Muscle of back (tissue), 13 donors: ENCODE measurements at places on chromosomes 2 and 18.

DNA sequence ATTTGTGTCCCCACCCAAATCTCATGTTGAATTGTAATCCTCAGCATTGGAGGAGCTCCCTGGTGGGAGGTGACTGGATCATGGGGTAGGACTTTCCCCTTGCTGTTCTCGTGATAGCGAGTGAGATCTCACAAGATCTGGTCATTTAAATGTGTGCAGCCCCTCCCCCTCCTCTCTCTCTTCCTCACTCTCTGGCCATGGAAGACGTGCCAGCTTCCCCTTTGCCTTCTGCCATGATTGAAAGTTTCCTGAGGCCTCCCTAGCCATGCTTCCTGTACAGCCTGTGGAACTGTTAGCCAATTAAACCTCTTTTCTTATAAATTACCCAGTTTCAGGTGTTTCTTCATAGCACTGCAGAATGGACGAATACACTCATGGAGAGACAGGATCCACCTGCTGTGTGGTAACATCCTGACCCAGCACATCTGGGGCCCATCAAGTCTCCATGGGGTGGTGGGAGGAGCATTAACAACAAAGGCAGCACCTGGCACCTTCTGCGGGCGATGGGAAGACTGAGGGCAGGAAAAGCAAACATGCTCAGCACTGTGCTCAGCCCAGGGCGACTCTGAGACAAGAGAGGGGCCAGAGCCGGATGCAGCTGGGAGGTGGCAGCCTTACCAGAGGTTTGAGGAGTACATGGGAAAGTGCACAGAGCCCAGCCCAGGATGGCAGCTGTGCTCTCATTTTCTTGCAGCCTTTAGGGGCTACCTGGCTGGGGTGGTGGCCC, 16.2 kb upstream of the ALPP start:
- DNase-seq = no peak

DNA sequence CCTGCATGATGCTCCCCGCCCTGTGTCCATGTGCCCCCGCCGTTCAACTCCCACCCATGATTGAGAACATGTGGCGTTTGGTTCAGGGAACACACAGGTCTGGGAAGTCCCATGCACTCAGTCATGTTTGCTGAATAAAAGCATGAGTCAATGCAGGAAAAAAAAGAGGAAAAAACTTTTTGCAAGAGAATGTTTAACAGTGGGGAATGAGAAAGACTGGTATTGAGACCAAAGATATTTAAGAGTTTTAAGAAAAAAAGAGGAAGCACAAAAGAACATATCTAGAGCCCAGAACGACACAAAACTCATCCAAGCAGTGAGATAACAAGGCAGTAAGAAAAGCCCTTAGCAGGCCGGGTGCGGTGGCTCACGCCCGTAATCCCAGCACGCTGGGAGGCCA, 279.2 kb upstream of the THSD7B start:
- no peak for DNase-seq

DNA sequence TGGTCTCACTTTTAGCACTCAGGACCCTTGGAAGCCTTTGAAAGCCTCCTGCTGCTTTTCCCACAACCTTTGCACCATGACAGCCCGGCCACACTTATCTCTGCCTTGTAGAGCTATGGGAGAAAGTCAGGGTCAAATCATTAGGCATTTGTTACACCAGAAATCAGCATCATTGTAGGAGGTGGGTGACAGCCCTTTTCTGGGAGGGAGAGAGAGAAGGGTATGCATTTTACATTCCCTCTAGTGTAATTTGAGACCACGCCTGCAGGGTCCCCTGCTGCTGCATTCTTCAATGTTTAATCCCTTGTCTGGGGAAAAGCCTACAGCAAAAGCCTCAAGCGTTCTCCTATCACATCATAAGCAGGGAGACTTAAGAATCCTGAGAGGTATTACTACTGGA, 766.8 kb upstream of the FAM98A start:
- DNase-seq = no peak

DNA sequence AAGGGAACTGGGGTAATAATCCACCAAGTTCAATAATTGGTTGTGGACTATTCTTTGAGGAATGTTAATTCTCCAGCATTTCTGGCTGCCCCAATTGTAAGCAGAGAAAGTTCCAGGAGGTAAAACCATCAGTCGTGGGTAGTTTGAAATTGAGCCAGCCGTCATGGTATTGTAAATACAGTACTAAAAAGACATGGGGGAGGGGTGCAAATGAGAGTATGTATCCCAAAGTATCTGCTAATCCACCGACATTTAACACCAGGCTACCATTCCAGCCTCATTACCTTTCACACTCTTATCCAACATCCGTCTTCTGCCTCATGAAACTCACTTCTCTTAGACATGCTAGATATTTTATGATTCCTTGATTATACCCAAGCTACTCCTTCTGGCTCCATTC, 507.9 kb downstream of the ERBB4 start:
- DNase-seq = no peak

GRCh38 chr18:75658330-75658729, 230.8 kb upstream of the SMIM21 start:
- DNase-seq = no peak

DNA sequence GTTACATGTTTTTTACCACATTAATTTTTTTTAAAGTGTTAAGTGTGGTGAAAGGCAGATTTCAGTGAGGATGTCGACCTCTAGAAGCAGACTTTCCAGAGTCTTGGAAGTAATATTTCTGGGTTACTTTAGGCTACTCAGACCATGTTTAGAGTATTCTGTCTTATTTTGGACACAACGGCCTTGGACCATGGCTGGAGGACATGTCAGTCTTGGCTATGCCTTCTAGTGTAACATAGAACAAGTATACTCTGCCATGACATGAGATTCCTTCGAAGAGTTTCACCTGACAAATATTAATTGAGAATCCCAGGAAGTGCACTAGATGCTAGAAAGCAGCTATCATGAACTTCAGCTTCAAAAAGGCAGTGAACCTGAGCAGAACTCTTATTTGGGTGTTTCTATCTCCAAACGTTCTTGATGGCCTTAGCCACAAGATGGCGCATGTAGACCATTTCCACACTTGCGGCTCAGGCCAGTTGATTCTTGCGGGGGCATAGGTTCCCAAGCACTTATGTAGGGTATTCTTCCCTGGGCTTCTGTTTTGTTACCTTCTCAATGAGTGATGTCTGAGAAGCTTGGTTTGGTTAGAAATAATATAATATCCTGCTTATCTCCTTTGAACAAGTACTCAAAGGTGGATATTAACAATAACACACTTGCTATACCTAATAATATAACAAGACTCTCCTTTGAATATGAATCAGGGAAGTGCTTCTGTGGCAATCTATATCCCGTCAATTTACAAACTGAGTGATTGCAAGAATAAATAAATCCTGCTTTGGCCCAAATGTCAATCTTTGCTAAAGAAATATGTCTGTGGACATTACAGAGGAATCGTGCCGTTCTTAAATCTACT, 62.0 kb downstream of the CACNB4 start:
- peak; percentile 73 for DNase-seq

- no peak for DNase-seq
Observed at GRCh38 chr2:220341014-220341413, 713.6 kb downstream of the SLC4A3 start.

GRCh38 chr18:10045296-10045891, 131.6 kb downstream of the VAPA start:
- DNase-seq = no peak

DNA sequence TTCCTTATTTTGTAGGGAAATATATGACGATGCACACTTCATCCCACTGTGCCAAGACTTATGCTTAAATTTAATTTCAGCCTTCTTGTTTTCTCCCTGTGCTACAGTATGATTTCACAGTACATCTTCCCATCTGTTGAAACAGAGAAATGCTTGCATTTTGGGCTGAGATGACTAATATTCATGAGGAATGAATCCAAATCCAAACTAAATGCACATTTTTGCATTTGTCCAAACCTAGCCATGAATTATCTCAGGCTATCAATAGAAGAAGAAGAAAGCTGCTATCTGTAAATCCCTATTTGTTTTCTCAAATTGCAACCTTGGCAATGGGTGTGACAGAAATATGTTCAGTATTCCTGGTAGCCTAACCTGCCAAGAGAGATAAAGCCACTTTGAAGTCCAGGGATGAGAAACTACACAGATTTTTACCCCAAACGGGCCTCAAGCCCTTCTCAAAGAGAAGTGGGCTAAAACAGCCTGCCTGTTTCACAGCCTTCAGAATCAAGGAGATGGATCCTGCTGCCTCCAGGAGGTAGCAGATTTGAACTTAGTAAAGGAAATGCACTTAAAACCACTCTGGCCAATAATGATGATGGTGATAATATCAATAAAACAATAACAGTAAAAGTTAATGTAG, 306.9 kb upstream of the NT5C1B start:
- DNase-seq = peak; percentile 66
